Fibroblast of the aortic adventitia (primary cell): ENCODE measurements at places on chromosomes 12 and 14.

- no peak for DNase-seq
Measured at GRCh38 chr12:76519538-76519937, 40.0 kb downstream of the OSBPL8 start.

GRCh38 chr12:124727264-124727800 lies 136.3 kb downstream of the SCARB1 start:
- peak; percentile 49 for DNase-seq

DNA sequence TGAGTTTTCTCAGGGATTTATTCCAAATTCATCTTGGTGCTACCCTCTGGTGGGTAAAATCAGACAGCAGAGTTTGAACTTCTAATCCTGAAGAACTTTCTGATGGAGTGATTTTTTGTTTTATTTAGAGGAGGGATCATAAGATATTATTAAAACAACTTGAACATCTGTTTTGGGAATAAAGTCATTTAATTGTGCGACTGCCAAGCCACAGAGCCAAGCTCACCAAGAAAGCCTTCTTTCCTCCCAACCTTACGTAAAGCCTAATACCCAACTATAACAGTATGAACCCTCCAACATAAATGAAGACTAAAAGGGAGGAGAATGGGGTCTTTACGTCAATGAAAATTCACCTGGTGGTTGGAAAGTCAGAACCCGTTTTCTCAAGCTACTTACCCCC lies 205.5 kb upstream of the IGF1 start:
- DNase-seq, result no peak

DNA sequence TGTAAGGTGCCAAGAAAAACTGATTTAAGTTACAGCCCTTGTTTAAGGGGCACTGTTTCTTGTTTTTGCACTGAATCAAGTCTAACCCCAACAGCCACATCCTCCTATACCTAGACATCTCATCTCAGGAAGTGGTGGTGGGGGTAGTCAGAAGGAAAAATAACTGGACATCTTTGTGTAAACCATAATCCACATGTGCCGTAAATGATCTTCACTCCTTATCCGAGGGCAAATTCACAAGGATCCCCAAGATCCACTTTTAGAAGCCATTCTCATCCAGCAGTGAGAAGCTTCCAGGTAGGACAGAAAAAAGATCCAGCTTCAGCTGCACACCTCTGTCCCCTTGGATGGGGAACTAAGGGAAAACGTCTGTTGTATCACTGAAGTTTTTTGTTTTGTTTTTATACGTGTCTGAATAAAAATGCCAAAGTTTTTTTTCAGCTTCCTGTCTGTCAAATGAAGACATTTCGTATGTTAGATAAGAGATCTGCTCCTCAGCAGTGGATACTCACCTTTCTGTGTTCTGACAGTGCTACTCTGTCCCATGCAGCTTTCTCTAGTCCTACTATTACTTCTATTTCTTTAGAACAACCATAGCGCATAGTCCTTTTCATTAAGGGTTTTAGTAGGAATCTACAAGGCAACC lies 1.2 kb upstream of the PA2G4 start:
- no peak for DNase-seq

GRCh38 chr14:45249856-45250575 lies 3.0 kb downstream of the MIS18BP1 start:
- peak; percentile 64 for DNase-seq
